ENCODE measurements at places on chromosomes 3 and 15.
A peak's percentile ranks its signal among the peaks of the same experiment; 100 is the strongest.

DNA sequence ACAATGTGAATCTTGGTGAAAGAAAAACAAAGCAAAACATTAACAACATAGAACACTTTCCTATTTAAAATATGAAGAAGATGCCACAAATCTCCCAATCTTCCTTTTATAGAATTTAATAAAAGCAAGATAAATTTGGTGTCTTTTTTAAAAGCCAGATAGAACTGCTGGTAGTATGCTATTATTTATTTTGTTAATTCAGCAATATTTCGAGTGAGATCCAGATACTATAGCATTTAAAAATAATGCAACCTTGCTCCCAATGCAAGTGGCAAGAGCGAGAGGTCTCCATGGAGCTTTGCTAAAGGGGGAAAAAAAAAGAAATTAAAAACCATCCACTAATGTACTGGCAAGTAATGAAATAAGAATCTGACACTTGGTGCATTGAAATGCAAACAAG is 121.8 kb downstream of the IL20RB start:
- no peak for DNase-seq

- no peak for DNase-seq
Measured at GRCh38 chr3:171673951-171674350, 136.3 kb downstream of the PLD1 start.

DNA sequence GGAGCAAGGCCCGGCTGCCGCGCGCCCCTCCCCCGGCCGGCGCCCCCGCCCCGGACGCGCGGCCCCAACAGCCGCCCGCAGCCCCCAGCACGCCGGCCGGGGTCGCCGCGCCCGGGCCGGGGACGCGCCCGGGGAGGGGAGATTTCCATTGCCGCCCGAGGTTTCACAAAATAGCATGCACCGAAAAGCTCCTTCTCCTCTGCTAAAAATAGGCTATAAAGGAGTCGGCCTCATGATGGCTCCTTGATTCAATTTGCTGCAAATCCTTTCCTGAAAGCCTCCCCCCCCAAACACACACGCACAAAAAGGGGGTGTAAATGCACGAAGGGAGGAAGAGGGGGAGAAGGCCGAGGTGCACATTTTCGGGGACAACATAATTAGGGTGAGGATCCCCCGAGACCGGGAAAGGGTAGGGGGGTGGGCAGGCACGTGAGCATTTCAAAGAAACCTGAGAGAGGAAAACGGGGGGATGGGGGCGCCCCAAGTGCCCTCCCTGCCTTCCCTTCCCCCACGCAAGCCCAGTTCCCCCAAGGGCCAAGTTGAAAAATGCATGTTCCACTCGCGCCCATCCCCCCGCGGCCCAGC is 734 bp downstream of the TBL1XR1 start:
- peak; percentile 29 for DNase-seq

DNA sequence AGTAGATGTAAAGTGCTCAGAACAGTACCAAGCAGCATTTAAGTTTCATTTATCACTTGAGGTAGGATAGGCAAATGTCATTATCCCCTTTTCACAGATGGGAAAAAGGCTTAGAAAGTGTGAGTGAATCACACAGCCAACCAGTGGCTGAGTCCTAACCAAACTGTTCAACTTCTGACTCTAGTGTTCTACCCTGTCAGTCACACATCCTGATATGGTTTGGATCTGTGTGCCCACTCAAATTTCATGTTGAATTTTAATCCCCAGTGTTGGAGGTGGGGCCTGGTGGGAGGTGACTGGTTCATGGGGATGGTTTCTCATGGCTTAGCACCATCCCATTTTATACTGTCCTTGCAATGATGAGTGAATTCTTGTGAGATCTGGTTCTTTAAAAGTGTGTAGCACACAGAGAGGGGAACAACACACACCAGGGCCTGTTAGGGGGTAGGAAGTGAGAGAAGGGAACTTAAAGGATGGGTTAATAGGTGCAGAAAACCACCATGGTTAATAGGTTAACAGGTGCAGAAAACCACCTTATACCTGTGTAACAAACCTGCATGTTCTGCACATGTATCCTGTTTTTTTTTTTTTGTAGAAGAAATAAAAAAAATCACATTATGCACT is 304.7 kb downstream of the SUCLG2 start:
- DNase-seq = no peak

DNA sequence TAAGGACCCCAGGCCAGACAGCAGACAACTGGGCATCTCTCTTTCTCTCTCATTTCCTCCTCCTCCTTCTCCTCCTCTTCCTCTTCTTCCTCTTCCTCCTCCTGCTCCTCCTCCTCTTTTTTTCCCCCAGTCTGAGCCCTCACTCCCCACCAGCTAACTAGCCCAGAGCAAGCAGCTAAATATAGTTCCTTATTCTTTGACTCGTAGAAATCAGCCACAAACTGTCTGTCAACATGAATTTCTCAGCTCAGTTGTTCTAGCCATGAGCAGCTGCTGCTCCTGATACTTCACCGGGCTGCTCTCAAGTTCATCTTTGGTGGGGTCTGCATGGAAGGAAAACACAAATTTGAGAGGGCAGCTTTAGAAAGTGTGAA is 19.2 kb upstream of the LOXL1 start:
- no peak for DNase-seq

DNA sequence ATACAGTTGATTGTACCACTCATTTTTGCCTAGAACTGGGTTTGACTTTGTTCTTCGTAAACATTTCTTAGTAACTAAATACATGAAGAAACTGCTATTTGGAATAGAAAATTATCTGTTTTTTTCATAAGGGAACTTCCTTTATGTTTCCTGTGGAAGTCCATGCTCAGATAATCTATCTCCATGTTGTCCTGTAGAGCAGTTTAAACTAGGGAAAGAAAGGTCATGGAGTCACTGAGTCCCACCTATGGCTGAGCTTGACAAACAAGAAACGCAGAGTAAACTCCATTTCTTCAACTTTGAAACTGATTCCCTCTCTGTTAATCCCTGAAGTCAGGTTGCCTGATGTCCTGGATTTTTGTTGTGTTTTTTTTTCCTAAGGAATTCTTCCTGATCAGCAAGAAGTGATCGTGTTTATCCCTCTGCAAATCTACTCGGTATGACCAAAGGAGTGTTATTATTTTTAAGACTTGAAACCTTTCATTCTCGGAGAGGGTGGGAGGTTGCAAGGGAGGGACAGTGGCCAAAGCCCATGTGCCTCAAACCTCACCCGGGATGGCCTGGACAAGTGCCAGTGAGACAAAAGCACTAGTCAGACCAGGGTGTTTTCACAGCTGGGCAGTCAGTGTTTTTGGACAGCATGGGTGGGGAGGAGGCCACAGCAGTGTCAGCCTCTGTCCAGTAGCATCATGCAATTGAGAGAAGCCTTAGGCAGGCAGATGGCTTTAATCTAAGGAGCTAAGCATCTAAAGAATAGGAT is 129.8 kb upstream of the PHLDB2 start:
- no peak for DNase-seq

DNA sequence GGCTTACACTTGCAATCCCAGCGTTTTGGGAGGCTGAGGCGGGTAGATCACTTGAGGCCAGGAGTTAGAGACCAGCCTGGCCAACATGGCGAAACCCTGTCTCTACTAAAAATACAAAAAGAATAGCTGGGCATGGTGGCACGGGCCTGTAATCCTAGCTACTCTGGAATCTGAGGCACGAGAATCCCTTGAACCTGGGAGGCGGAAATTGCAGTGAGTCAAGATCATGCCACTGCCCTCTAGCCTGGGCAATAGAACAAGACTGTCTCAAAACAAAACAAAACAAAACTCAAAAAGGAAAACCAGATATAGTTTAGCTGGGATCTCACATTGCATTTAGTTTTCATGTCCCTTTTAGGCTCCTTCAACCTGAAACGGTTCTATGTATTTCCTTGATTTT is 2.9 kb upstream of the USP50 start:
- DNase-seq = no peak

- DNase-seq = no peak
Measured at GRCh38 chr3:178736300-178736699, 200.1 kb downstream of the KCNMB2 start.

DNA sequence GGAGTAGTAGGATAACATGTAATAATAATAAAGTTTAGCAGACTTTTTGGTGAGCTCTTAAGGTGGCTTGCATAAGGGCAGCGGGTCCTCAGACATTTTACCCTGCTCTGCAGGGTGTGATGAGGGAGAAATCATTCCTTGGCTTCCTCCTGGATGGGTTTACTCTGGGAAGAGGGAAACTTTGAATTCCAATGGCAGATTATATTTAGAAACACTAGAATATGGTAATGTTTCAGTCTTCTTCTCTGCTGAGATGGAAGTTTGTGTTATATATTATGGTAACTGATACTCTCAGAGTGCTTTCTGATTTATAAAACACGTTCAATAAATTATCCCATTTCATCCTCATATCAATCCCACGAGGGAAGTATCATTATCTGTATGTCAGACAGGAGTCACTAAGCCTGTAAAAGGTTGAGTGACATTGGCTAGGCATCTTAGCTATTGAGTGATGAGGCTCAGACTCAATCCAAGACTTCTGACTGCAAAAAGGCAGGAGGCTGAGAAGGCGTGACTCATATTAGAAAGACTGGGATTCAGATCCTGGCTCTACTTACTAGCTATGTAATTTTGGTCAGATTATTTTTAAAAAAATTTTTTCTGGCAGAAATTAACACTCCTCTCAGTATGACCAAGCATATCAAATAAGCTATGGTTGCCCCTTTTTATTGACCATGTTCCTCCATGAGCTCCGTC is 19.3 kb downstream of the PDIA5 start:
- DNase-seq = no peak

Measured in SW 1271 (cell line).